ENCODE measurements at places on chromosomes 13 and 19. TPM values are rescaled to one million over a fixed set of nuclear protein-coding genes. Genes with fewer than 3 reads are reported as not detected.

DNA sequence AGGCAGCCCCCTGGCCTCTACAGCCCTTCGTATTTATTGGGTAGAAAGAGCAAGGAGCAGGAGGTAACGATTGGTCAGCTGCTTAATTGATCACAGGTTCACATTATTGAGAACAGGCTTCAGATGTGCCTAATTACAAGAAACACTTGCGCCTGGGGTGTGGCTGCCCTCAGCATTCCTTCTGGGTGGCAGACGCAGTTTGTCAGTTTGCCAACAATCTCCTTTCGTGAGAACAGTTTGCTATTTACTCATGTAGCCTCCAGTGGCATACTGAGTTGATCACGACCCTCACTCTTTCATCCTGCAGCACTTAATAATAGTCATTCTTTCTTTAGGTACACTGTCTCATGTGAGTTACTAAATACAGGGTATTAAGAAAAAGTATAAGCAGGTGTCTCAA is 985.6 kb downstream of the SLITRK5 start:
- H3K27ac ChIP-seq = no peak overlapping the region
- no peaks in the 10 kb centered on the region for H3K36me3 ChIP-seq
- no peaks in the 10 kb centered on the region for H3K27me3 ChIP-seq

DNA sequence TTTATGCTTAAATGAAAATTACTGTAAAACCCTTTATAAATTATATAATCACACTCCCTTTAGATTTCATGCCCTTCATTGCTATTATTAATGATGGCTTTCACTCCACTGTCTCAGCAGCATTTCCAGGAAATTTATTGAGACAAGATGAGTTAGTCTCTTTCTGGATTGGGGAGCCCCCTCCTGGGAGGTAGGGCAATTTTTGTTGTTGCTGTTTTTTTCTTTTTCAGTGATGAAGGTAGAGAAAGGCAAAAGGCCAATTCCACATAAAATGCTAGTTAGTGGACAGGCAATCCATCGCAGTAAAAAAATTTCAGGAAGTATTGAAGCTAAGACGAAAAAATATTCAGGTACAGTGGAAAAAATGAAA is 80.2 kb downstream of the TEX26 start:
- no peak for DNase-seq
- H3K27me3 ChIP-seq = no peaks in the 10 kb centered on the region
- no peaks in the 10 kb centered on the region for H3K36me3 ChIP-seq
- no peak overlapping the region for H3K4me3 ChIP-seq

DNA sequence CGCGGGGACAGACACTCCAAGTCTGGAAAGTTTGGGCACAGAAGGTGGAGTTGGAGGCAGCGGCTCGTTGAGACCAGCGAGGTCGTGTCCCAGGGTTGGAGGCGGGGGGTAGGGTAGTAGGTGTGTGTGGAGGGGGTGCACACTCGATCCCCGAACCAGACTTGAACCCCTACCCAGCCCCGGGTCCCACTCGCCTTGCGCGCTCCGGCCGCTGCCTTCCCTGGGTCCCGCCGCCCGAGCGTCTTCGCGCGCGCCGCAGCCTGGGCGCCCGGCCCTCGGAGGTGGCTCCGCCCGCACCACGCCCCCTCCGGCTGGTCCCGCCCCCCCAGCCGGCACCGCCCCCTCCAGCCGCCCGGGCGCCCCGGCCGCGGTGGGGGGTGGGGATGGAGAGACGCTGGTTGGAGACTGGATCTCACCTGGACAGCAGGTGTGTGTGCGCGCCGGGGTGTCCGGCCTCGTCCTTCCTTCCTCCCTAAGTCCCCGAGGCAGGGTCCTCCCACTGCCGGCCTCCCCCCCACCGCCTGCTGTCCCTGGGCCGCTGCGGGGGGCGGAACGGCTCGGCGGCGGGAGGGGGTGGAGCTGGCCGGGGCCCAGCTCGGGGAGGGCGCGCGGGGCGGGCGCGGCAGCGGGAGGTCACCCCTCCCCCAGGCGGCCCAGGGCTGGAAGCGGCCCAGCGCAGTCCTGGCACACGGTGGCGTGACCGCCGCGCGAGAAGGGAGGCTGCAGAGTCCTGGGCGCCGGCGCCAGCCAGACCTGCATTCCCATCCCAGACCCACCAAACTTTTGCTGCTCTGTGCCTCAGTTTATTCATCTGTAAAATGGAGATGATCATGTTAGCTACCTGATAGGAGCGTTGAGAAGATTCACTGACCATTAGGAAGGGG is at the start of gene KANK2:
Gene KANK2 (minus strand): TSS at position 255 of the 884 bp plus-strand sequence. CDS start 3,034 bp downstream, outside the sequence.
- H3K4me3 ChIP-seq = peak within 1 kb of the TSS; percentile 79
- DNase-seq = peak; percentile 83
- peaks cover 10% of the 10 kb centered on the region for H3K4me1 ChIP-seq

- H3K27me3 ChIP-seq = no peaks in the 10 kb centered on the region
- DNase-seq = no peak
- no peaks in the 10 kb centered on the region for H3K4me1 ChIP-seq
- H3K4me3 ChIP-seq = no peak overlapping the region
- H3K27ac ChIP-seq = no peak overlapping the region
- H3K36me3 ChIP-seq = no peaks in the 10 kb centered on the region
Measured at GRCh38 chr13:72435251-72435650, 292.2 kb downstream of the MZT1 start.

DNA sequence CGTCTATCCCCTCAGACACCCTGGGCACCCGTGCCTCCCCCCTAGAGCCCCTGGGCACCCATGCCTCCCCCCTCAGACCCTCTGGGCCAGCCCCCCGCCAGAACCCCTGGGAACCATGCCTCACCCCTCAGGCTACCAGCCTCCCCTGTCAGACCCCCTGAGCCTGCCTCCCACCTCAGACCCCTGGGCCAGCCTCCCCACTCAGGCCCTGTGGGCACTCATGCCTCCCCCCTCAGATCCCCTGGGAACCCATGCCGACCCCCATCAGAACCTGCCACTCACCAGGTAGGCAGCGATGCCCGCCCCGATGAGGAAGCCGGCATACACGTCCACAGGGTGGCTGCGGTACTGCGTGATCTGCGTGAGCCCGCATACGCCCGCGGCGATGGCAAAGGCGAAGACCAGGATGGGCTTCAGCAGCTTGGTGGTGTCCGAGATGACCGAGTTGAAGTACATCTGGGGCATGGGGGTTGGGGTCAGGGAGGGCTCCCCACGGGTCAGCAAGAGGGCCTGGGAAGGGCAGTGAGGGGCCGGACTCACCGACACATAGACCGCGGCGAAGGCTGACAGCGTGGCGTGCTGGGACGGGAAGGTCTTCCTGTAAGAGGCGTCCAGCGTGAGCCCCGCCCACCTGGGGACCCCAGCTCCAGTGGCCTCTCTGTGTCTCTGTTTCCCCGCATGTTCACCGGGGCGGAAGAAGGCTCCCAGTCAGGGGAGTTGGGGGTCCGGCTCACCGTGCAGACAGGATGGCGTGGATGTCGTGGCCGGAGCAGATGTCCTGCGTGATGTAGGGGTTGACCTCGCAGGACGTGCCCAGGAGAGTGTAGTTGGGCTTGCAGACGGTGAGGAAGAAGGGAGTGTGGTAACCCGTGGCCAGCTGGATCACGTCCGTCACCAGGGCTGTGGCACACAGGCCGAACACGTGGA is 7.3 kb downstream of the PLPPR3 start:
- no peaks in the 10 kb centered on the region for H3K27me3 ChIP-seq
- H3K27ac ChIP-seq = no peak overlapping the region
- no peak overlapping the region for H3K4me3 ChIP-seq
- H3K4me1 ChIP-seq = no peaks in the 10 kb centered on the region
- DNase-seq = no peak

GRCh38 chr13:28865149-28865744 is 45.1 kb downstream of the MTUS2 start:
- no peaks in the 10 kb centered on the region for H3K4me1 ChIP-seq
- H3K36me3 ChIP-seq = no peaks in the 10 kb centered on the region
- H3K27me3 ChIP-seq = no peaks in the 10 kb centered on the region
- DNase-seq = no peak
- H3K4me3 ChIP-seq = no peak overlapping the region

The IZUMO4 gene
- 37.8 TPM for polyA plus RNA-seq

The CYP4F8 gene
- polyA plus RNA-seq = 18.3 TPM

The ZNF793 gene
- polyA plus RNA-seq = 3.8 TPM

The WTIP gene
- 3.6 TPM for polyA plus RNA-seq

The TMEM86B gene
- polyA plus RNA-seq = 39.7 TPM

The IL12RB1 gene
- polyA plus RNA-seq = 3.7 TPM

Data from thymus (tissue), 14 donors.